ENCODE measurements at places on chromosomes 3 and 15.
A peak's percentile ranks its signal among the peaks of the same experiment; 100 is the strongest.

GRCh38 chr15:46708226-46708625 is 1009.1 kb upstream of the SEMA6D start:
- DNase-seq: no peak

GRCh38 chr3:9402410-9403228 is 5.2 kb downstream of the SETD5 start:
- no peak for DNase-seq

DNA sequence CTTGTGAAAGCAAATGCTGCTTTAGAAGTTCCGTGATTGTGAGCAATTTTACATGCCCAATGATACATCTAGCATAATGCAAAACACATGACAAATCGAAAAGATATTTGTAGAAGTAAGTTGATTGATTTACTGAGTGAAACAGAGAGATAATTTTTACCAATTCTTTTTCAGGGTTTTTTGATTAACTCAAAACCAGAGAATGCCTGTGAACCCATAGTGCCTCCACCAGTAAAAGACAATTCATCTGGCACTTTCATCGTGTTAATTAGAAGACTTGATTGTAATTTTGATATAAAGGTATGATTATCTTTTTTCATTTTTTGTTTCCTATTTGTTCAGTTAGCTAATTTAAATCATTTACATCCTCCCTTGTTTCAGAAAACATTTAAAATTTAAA is 58.8 kb downstream of the RNF13 start:
- no peak for DNase-seq

- DNase-seq: no peak
Observed at GRCh38 chr15:100236981-100237720, 104.6 kb downstream of the ADAMTS17 start.

DNA sequence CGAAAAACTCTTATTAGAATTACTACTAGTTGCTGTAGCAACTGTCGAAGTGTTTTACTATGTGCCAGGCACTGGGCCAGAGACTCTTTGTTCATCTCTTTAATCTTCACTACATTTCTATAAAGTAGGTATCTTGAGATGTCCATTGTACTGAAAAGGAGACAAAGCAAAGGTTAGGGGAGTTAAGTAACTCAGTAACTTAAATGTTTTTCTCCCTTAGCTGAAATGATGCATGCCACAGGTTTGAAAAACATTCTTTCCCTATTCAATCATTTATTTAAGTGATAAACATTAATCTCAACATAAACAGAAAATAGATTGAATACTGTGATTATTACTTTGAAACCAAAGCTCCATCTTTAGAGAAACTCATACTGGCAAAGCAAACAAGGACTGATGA is 776.2 kb downstream of the FHIT start:
- no peak for DNase-seq

- no peak for DNase-seq
Observed at GRCh38 chr15:33055962-33056361, 138.6 kb downstream of the FMN1 start.

GRCh38 chr3:155448531-155448930 is 155.0 kb upstream of the STRIT1 start:
- DNase-seq: no peak

DNA sequence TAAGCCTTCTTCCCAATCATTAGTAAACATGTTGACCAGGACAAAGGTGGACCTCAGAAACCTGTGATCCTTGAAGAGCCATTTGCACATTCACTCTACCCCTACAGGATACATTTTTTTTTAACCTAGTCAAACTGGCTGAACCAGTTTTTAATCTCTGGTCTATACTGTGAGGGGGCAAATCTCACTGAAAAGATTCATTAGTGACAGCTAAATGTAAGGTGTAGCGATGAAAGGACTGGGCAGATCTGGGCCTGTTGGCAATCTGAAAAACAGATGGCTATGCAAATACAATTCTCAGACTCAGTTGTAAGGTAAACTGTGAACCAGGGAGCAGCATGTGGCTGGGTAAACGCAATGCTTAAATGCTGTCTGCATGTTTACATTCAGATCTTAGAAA is 75.6 kb upstream of the SNTN start:
- peak; percentile 6 for DNase-seq

GRCh38 chr3:28840976-28841376 is 439.9 kb upstream of the RBMS3 start:
- DNase-seq: no peak

DNA sequence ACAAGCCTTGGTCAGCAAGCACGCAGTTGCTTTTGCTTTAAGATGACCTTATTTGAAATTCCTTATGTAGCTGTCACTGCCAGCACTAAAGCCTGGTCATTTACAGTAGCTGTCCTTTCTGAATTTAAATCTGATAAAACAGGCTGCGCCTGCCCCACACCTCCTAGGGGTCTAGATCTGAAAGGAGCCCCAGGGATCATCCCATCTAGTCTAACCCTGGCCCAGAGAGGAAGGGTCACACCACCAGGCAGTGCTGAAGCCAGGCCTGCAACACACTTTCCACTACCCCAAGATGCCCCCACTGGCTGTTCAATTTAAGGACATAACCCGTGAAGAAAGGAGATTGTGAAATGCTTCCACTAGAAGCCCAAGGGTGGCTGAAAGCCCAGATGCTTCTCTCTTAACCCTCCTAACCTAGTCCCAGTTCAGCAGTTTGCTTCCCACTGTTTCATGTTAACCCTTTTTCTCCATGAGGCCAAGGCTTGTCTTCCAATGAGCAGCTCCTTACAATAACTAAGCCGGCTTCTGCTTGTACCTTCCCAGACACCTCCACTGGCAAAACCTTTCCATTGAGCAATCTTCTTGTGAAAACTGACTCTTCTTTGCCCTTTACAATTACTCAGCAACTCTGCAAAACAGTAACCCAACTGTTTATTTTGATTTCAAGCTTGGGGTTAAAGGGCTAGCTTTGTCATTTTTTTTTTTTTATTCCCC is 198.9 kb upstream of the LPP start:
- DNase-seq: no peak

DNA sequence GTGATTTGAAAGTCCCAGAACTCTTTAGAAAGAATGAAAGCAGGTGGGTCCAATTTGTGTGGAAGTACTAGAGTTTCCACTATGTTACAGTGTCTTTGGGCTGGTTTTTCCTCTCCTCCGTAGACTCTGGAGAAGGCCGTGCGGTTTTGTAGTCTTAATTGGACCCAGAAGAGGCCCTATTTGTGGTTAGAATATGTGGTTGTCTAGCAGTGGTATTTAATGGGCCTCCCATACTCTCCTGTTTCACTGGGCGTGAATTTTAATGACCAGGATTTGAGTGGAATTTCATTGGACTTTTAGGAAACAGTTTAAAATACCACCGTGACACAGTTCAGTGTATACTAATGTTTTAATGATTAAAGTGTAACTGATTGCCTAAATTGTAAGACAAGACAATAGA is 182.3 kb downstream of the BBX start:
- no peak for DNase-seq

GRCh38 chr15:95149036-95149435 is 917.7 kb downstream of the MCTP2 start:
- DNase-seq: no peak

DNA sequence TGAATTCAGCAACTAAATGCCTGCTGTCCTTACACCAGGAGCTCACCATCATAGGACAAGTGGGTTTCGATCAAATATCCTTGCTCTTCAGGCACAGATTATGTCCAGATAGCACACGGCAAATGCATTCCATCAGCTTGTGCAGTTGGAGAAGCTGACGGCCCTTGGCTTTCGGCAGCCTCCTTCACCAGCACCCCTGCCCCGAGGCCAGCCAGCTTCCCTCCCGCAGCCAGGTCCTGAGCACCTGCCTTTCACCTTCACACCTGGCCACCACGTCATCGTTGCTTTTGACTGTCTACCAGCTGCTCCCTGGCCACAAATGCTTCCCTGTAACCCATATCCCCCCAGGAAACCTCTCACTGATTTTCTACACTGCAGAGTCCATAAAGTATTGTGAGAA is 355.5 kb downstream of the OCA2 start:
- DNase-seq: no peak

- no peak for DNase-seq
Observed at GRCh38 chr3:151452841-151453240, 8.0 kb downstream of the IGSF10 start.

GRCh38 chr3:47645551-47645950 is 66.9 kb upstream of the CSPG5 start:
- DNase-seq: no peak

DNA sequence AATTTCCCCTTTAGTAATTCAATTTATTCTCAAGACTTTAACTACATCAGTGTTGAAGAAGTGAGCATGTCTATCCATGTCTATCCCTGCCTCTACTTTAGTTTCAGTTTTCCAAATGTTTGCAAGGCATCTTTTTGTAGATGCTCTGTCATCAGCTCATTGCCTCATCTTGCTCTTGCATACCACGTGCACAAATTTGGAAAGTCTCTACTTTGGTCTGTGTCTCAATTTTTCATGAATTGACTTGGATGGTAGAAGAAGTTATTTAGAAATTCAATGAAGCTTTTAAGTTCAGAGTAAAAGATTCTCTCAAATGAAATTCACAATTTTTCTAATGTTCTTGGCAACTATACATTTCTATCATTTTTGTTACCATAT is 55.3 kb downstream of the CLDN1 start:
- DNase-seq: no peak

DNA sequence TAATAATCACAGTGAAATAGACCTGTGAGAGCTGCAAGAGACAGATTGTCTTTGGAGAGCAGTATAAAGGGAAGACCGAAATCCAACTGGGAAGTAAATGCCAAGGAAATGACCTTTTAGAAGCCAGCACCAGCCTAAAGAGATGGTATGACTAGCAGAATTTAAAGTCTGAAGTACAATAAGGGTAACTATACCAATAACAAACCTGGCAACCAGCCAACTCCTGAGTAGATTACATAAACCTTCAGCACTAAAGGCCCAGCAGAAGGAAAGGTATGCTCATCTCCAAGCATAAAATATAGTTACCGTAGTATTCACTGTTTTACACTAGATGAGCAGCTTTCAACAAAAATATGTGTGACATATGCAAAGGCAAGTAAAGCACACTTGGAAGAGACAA is 155.1 kb upstream of the SATB1 start:
- no peak for DNase-seq

GRCh38 chr3:11635680-11636393 is 7.9 kb downstream of the VGLL4 start:
- DNase-seq: no peak

DNA sequence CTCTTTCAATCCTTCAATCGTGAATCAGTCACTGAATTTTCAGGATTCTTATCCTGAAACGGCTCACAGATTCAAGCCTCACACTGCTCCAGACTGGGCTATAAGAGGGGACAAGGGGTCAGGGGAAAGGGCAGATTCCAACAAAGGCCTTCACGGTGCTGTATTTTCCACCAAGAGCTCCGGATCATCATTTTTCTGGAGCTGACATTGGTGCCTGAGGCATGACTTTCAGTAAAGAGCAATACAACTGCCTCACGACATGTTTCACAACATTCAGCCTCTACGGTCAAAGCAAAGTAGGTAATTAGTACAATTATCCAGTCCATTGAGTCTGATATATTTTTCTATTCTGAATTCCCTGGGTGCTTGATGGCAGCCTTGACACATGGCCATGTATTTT is 185.0 kb upstream of the PRICKLE2 start:
- DNase-seq: no peak

GRCh38 chr3:19596408-19596807 is 337.6 kb downstream of the EFHB start:
- DNase-seq: no peak

- DNase-seq: no peak
Observed at GRCh38 chr15:86164232-86164898, 84.7 kb downstream of the AGBL1 start.

- DNase-seq: no peak
Observed at GRCh38 chr3:94246171-94246570, 183.3 kb downstream of the NSUN3 start.

DNA sequence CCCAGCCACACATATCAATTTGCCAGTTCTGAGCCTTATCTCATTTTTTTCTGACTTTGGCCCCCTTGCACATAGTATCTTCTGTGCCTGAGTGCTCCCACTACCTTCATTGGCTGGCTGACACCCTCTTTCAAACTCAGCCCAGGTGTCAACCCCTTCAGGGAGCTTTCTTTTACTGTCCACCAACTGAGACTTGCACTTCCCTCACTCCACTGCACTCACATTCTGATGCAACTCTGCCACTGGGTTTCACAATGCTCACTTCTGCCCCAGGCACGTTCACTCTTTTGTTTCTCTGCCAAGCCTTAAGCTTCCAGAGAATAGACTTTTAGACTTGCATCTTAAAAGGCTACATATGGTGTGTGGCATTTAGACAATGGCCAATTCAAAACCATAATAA is 101.5 kb upstream of the CBLB start:
- DNase-seq: no peak

DNA sequence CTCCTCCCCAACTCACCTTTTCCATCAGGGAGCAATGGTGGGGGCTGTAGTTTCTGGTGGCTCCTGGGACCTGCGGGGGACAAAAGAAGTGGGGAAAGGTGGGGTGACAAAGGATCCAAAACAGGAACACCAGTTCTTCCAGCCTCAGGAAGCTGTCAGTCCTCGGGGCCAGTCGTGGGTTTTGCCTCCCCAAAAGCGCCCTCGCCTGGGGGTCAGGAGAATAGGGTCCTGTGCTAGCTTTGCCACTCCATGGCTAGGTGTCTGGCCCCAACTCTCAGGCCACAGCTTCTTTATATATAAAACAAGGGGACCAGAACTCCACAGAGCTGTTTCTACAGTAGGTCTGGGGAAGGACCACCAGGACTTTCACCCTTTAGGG is 4.0 kb downstream of the CCDC9B start:
- no peak for DNase-seq

- no peak for DNase-seq
Observed at GRCh38 chr15:69616558-69616957, 163.9 kb downstream of the RPLP1 start.

DNA sequence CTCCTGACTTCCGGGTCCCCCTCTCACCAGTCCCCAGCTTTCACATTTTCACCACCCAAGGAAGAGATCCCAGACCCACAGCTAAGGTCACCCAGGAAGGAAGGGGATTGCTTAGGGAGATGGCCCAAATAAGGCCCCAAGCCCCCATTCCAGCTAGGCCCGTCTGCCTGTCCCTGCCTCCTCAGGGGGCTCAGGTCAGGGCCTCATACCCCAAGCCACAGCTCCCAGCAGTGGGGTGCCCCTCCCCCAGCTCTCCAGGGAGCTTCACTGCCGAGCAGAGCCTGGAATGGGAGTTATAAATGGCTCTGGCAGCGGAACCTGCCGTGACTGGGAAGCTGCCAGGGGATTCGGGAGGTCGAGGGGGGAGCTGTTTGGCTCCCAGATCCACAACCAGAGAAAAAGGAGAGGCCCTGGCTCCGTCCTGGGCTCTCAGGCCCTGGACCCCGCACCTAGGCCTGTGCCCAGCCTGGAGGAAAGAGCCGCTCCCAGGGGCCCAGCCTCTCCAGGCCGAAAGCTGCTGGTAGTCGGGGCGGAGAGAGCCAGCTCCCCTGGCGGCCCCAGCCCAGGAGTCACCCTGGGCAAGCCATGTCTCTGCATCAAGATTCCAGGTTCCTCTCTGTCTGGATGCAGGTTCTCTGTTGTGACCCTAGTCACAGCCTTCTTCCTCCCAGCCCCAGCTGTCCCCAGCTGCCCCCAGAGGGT is 550 bp downstream of the CCDC9B start:
- no peak for DNase-seq

All from cerebellum (tissue), 4 donors.